Muscle of leg (tissue), 16 donors: ENCODE measurements at places on chromosomes 13 and 19. TPM values are rescaled to one million over a fixed set of nuclear protein-coding genes. Genes with fewer than 3 reads are reported as not detected.

GRCh38 chr13:36328821-36329220 is 17.4 kb downstream of the SPART start:
- no peak overlapping the region for H3K27ac ChIP-seq
- H3K36me3 ChIP-seq = peaks cover 25% of the 10 kb centered on the region
- no peaks in the 10 kb centered on the region for H3K4me1 ChIP-seq

DNA sequence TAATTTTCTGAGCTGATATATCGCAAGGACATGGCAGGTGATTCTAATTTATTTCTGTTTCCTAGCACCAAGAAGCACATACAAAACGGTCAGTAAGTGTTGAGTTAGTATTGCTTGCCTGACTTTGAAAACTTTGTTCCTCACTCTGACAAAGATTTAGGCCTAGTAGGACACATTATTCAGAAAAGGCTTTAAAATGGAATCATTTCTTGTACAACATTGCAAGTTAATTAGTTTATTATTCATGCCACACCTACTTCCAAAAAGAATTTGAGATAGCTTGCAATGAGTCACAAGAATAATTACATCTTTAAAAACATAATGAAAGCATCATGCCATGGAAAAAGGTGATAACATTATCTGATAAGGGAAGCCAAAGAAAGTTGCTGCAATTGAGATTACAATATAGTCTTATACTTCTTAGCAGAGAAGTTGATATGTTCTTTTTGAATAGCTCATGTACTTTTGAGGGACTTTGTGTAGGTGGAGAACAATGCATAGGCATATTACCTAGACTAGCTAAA is 474.2 kb downstream of the KLF5 start:
- H3K4me3 ChIP-seq = no peak overlapping the region
- H3K4me1 ChIP-seq = no peaks in the 10 kb centered on the region
- no peaks in the 10 kb centered on the region for H3K36me3 ChIP-seq
- DNase-seq = no peak
- no peak overlapping the region for H3K27ac ChIP-seq

- no peak overlapping the region for H3K27ac ChIP-seq
- H3K36me3 ChIP-seq = no peaks in the 10 kb centered on the region
- no peak overlapping the region for H3K4me3 ChIP-seq
- DNase-seq = no peak
- peaks cover 2% of the 10 kb centered on the region for H3K27me3 ChIP-seq
Observed at GRCh38 chr19:58045411-58046050, 11.7 kb downstream of the ZSCAN1 start.

DNA sequence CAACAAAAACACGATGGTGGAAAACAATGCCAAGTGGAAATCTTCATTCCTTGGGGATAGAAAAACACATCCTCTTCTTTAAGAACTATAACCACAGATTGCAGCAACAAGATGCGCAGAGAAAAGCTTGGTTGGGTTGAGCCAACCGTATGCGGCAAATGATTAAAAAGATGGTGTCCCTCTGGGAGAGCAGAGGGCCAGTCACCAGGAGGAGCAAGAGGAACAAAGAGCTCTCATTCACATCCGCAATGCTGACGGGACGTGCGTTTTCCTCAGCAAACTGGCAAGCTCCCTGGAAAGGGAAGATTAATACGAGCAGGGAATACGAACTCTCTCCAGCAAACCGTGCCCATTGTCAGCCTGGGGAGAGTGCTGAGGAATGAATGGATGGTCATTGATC is 141.6 kb downstream of the KATNAL1 start:
- H3K27me3 ChIP-seq = no peaks in the 10 kb centered on the region
- no peak overlapping the region for H3K27ac ChIP-seq
- DNase-seq = peak; percentile 73
- H3K36me3 ChIP-seq = no peaks in the 10 kb centered on the region
- no peaks in the 10 kb centered on the region for H3K4me1 ChIP-seq

DNA sequence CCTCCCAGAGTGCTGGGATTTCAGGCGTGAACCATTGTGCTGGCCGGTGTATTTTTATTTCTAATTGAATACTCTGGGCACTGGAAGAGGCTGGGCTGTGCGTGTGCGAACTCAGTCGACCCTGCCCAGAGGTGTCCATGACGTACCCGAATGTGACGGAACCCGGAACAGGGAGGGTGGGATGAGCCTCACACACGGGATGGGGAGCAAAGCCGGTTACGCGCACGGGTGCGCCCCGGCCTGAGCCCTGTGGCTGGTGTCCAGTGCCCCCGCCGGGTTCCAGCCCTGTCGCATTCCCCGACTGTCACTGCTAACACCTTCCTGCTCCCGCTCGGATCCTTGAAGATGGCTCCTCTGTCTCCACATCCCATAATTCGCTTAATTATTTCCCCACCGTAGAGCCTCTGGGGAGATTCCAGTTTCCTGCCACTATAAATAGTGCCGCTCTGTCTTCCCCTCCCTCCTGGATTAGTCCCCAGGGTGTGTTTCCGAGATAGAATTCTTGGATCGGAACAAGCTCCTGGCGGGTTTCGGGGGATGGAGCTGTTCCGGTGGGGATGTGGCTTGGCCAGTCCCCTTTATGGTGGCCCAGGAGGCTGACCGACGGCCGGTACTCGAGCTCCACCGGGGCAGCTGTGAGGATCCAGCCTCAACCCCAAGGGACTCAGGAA is 22.0 kb downstream of the SBNO2 start:
- H3K4me1 ChIP-seq = peaks cover 38% of the 10 kb centered on the region
- H3K27me3 ChIP-seq = no peaks in the 10 kb centered on the region
- DNase-seq = peak; percentile 62
- peak overlapping the region; percentile 6 for H3K27ac ChIP-seq
- peaks cover 27% of the 10 kb centered on the region for H3K36me3 ChIP-seq

DNA sequence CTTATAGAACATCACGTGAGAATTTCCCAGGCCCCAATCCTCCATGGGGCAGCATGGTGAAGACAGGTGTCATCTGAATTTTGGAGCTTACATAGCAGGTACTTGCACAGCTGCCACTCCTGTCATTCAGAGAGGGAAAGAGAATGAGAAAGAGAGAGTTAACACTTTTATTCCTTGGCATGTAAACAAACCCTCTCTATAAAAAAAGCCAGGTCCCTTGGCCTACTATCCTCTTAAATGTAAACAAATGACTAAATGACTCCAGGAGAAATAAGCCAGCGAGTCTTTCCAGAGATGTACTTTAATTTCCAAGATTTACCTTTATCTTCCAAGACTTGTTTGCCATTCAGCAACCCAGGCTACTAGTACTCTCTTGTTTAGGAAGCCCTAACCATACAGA is 195.3 kb upstream of the HTR2A start:
- no peak for DNase-seq
- H3K4me3 ChIP-seq = no peak overlapping the region
- no peaks in the 10 kb centered on the region for H3K36me3 ChIP-seq
- no peaks in the 10 kb centered on the region for H3K4me1 ChIP-seq
- H3K27ac ChIP-seq = no peak overlapping the region

DNA sequence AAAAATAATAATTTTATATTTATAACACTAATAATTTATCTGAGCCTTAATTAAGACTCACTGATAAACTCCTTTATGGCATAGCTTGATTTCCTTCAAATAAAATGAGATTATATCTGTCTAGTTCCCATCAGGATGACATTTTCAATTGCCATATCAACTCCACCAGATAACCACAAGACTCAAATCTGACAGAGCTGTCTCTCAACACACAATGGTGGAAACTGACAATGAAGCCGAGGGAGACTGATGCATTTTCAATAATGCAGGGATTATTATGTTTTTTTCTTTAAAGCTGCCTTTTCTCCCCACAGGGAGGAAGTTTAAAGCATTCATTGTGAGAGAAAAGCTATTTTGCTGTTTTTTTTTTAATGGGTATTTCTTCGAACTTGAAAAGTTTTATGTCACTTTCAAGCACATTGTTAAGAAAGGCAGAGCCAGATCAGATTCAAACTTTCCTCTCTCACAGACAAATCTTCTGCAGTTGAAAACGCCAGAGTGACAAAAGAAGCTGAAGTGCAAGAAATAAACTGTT is 1326.9 kb upstream of the MIR17HG start:
- H3K27ac ChIP-seq = no peak overlapping the region
- H3K4me1 ChIP-seq = no peaks in the 10 kb centered on the region
- no peaks in the 10 kb centered on the region for H3K36me3 ChIP-seq
- no peaks in the 10 kb centered on the region for H3K27me3 ChIP-seq
- no peak for DNase-seq

GRCh38 chr13:77583581-77583980 is 48.1 kb downstream of the SCEL start:
- H3K27ac ChIP-seq = no peak overlapping the region
- H3K4me1 ChIP-seq = peaks cover 11% of the 10 kb centered on the region
- H3K4me3 ChIP-seq = no peak overlapping the region
- H3K36me3 ChIP-seq = no peaks in the 10 kb centered on the region

DNA sequence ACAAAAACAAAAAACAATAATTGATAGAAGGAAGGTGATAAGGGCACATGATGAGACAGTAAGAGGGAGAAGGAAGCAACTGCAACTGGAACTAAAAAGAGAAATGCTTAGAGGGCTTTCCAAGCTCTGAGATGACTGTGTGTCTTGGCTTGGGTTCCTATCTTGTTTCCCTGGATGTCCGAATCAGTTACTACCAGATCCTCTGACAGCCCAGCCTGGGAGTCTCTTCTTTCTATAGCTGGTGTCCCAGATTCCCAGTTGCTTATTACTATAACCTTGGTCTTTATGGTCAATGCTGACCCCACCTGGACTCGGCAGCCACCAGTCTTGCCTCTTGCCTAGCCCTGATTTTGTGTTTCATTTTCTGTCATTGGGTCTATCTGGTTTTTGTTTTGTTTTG is 116.4 kb downstream of the RFC3 start:
- no peaks in the 10 kb centered on the region for H3K27me3 ChIP-seq
- no peak overlapping the region for H3K4me3 ChIP-seq
- H3K4me1 ChIP-seq = peaks cover 3% of the 10 kb centered on the region

DNA sequence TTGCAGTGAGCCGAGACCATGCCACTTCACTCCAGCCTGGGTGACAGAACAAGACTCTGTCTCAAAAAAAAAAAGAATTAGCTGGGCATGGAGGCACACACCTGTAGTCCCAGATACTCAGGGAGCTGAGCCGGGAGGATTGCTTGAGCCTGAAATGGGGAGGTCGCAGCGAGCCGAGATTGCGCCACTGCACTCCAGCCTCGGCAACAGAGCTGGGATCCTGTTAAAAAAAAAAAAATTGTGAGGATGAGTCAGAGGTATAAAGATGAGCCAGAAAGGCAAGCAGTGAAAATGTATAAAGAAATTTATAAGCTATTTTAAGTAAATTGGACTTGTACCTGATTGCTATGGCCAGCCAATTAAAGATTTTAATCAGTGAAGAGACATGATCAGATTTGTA is 21.1 kb downstream of the KBTBD6 start:
- H3K4me1 ChIP-seq = no peaks in the 10 kb centered on the region
- no peak overlapping the region for H3K4me3 ChIP-seq
- H3K27ac ChIP-seq = no peak overlapping the region

DNA sequence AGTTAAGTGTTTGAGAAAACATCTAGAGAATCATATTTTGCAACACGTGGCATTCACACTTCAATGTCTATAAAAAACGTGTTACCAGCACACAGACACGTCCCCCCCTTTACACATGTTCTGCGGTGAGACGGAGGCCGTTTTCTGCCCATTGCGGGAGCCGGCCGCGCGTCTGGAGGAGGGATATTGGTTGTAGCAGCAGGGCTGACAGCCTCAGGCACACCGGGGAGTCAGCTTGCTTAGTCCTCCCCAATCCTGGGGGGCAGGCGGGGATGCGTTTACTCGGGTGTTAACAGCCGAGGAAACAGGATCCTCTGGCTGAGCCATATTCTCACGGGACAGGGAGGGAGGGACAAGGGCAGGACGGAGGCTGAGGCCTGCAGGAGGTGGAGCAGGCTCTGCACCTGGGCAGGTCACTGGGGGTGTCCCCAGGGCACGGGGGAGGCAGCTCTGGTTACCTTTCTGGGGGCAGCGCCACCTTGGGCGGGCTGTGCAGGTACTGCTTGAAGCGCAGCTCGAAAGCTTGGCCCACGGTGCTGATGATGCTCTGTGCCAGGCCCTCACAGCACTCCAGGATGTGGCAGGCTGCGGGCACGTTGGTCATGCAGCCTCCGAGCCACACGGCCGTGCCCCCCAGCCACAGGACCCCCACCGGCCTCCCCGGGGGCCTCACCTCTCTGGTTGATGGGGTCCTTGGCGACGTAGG is 25.0 kb downstream of the SHC2 start:
- peaks cover 27% of the 10 kb centered on the region for H3K4me1 ChIP-seq
- no peak for DNase-seq
- no peaks in the 10 kb centered on the region for H3K27me3 ChIP-seq
- H3K36me3 ChIP-seq = peaks cover 20% of the 10 kb centered on the region
- H3K4me3 ChIP-seq = no peak overlapping the region

GRCh38 chr19:13366529-13367143 is 139.6 kb downstream of the CACNA1A start:
- H3K4me1 ChIP-seq = no peaks in the 10 kb centered on the region
- no peak overlapping the region for H3K4me3 ChIP-seq
- DNase-seq = no peak
- H3K27me3 ChIP-seq = peaks cover 2% of the 10 kb centered on the region
- no peaks in the 10 kb centered on the region for H3K36me3 ChIP-seq
- no peak overlapping the region for H3K27ac ChIP-seq

- peak within 1 kb of the TSS; percentile 88 for H3K27ac ChIP-seq
- peak within 1 kb of the TSS; percentile 97 for H3K4me3 ChIP-seq
- peaks cover 44% of the 10 kb centered on the region for H3K4me1 ChIP-seq
- peaks cover 4% of the 10 kb centered on the region for H3K27me3 ChIP-seq
- peaks cover 16% of the 10 kb centered on the region for H3K36me3 ChIP-seq
Observed at GRCh38 chr19:1407528-1408299, at the start of gene DAZAP1. TSS of gene DAZAP1 (plus strand) at chr19:1407586. CDS start at chr19:1407774, 188 bp downstream.

DNA sequence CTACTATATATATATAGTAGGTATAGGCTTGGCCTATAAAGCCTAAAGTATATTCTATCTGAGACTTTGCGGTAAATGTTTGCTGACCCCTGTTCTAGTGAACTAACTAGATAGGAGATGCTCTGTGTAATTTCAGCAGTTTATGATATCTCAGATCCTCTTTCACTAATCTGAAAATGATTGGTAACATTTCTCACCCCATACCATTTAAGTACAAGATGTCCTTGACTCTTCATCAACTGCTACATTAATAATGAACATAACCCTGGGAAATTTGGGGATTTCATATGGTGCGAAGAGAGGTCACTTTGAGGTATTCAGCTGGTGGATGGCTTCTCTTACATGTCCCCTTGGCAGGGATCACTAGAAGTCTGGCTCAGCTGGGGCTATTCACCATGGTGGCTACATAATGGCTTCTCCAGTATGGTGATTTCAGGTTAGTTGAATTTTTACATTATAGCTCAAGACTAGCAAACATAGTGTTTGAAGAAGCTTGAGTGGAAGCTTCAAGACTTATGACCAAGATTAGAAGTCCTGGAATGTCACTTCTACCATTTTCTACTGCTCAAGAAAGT is 103.6 kb upstream of the MYCBP2 start:
- H3K4me1 ChIP-seq = no peaks in the 10 kb centered on the region
- H3K27me3 ChIP-seq = no peaks in the 10 kb centered on the region
- no peaks in the 10 kb centered on the region for H3K36me3 ChIP-seq
- H3K27ac ChIP-seq = no peak overlapping the region

The PALM3 gene
- total RNA-seq = 0.18 TPM

The NAT14 gene
- total RNA-seq = 30.0 TPM

The FAM216B gene
- 0.09 TPM for total RNA-seq

The ZNF561 gene
- 35.4 TPM for total RNA-seq

The CLDND2 gene
- 0.44 TPM for total RNA-seq

The CLASRP gene
- total RNA-seq = 22.8 TPM
